ENCODE measurements at places on chromosomes 7 and 10.
A peak's percentile ranks its signal among the peaks of the same experiment; 100 is the strongest.

DNA sequence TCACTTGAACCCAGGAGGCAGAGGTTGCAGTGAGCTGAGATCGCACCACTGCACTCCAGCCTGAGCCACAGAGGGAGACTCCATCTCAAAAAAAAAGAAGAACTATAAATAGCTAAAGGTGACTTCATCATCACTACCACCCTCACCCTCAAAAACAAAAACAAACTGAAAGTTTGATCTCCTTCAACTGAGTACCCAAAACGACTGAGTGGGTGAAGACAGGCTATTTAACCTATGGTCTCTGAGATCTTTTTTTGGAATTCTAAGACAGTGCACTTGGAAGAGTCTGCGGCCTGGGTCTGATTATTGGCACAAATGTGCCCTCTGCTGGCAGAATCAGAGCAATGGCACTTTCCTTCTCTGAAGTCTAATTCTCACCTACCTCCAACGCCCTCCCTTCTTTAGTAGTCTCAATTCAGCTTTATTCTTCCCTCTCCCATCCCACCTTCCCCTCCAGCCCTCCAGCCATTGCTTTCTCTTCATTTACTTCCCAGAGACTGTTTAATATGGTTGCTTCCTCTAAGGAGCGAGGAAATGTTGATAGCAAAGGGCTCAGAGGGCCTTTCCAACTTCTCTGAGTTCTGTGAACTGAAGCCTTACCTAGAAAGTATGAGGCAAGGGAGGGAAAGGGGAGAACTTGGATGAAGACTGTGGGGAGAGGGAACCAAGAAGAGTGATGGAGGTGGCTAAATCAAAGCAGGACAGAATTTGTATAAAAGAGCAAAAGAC lies 2.9 kb upstream of the MYOZ1 start:
- peak; percentile 30 for DNase-seq

GRCh38 chr7:105249216-105249615 lies 139.5 kb downstream of the SRPK2 start:
- no peak for DNase-seq

GRCh38 chr7:115332691-115333090 lies 410.8 kb downstream of the MDFIC start:
- no peak for DNase-seq

- no peak for DNase-seq
Observed at GRCh38 chr10:43843321-43844101, 194.8 kb upstream of the ZNF32 start.

GRCh38 chr7:98727146-98727709 lies 110.1 kb downstream of the NPTX2 start:
- no peak for DNase-seq

DNA sequence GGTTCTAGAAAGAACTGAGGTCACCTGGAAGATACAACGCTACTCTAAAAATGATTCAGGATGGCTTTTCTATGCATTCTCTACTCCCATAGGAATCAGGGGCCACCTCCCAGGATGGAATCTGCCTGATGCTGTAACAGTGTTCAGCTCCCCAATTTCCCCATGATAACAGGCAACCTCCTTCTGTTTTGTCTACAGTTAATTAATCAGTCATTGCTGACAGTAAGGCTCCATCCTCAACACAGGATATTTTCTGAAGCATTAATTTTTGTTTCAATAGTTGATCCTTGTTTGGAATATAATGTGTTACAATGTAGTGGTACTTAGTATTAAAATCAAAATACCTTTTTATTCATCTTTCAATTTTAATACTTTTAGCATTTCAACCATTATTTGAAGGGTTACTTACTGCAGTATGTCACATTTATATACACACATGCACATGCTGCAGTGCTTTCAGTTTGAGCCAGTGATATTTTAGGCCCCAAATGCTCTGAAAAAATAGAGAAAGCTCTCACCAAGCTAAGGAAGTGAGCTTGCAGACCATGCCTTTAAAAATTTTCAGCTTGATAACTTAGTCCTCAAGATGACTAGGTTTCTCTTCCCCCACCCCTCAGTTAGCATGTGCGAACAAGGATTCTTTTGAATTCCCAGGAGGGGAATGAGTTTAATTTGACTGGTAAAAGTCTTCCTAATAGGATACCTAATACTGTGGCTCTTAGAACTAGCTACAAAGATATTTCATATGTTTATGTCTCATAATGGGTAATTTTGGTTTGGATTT lies 592 bp upstream of the PIK3CG start:
- DNase-seq: no peak

DNA sequence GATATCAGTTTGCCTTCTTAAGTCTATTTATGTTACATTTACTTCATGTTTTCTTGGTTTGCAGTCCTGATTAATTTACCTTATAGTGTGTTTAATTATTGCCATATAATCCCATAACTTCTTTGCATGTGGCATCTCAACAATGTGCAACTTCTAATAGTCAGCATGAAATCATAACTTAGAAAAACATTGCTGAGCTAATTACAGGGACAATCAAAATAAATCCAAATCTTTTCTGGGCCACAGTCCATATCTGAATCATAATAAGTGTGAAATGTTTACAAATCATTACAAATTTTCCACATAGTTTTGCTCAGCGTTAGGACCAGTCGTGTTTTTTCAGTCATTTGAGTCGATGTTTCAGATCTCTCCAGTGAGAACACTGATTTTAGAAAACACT lies 29.1 kb upstream of the CABCOCO1 start:
- no peak for DNase-seq

DNA sequence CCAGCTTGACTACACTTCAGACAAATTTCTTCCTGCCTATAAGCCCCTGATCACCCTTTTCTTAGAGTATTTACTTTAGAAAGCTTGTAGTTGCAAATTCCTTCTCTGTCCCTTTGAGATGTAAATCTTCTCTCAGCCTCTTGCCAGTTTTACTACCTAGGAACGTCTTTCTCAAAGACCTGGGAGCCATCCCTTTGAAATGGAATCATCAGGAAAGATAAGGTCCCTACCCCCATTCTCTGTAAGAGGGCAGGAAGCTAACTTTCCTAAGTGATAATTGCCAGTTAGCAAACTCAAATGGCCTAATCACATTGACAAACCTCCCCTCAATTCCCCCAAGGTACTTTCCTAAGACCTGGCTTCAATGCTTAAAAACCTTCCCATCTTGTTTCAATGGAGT lies 304.5 kb downstream of the MDFIC start:
- no peak for DNase-seq

GRCh38 chr10:122239578-122240257 lies 31.4 kb upstream of the BTBD16 start:
- DNase-seq: no peak

DNA sequence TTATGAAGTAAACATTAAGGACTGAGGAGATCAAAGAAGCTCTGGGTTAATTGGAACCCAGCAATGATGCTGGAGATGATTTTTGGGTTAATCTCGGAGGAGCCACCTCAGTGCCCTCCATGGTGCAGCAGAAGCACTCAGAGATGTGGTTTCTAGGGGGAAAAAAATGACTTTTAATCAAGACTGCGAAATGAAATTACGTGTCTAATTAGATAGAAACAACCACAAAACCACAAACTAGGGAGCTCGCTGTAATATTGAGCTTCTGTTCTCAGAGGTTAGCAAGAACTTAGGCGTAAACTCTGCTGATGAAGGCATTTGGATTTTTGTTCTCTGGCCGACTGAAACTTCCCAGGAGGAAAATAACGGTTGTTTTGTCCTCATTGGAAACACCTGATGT lies 319.0 kb downstream of the GRID1 start:
- no peak for DNase-seq

GRCh38 chr7:20797042-20797461 lies 10.4 kb upstream of the SP8 start:
- DNase-seq: no peak

- DNase-seq: no peak
Observed at GRCh38 chr7:7978860-7979259, 10.3 kb downstream of the GLCCI1 start.

DNA sequence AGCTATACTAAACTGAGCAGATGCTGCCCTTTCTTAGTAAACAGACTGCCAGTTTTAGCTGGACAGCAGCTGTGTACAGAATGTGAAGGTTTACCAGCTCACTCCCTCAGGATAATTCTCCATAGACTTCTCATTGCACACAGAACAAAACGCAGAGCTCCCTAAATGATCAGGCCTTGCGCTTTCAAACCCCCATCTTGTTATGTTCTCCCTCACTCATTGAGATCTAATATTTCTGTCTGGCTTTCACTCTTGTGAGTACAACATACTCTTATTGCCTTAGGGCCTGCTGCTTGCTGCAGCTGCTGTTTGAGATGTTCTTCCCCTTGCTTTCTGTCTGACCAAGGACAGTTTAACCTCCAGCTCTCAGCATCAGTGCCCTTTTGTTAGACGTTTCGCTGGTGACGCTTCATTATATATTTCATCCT lies 17.3 kb downstream of the VWDE start:
- DNase-seq: no peak

DNA sequence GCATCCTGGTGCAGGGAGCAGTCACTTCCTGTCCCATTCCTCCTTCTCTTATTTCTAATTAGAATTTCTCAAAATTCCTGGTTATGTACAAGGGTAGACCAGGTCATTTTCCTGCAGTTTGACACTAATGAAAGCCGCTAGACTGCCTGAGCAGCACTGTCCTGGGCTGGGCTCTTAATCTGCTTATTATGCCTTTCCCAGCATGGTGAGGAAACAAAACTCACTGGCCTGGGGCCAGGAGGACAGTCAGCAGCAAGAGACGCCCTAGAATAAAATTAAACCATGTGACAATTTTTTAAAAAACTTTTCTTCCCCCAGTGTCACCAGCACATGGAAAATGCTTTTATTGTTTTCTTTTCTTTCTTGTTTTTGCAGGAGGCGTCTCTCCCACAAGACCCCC lies 647.5 kb downstream of the TYW1 start:
- no peak for DNase-seq

DNA sequence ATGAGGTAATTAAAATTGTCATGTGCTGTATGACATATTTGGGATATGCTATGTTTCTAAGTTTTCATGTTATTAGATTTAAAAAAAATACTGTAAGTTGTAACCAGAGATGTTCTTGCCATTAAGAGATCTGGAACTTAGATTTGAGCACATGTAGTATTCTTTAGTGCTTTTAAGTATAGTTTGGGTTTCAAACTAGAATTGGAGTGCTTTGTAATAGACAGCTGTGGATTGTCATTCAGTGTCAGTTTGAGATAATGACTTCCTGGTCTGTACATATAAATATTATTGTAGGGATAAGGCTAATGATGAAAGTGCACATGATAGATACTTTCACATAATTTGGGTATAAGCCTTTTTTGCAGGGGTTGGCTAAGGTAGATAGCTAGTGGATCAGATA lies 936.2 kb downstream of the CNTNAP2 start:
- no peak for DNase-seq

DNA sequence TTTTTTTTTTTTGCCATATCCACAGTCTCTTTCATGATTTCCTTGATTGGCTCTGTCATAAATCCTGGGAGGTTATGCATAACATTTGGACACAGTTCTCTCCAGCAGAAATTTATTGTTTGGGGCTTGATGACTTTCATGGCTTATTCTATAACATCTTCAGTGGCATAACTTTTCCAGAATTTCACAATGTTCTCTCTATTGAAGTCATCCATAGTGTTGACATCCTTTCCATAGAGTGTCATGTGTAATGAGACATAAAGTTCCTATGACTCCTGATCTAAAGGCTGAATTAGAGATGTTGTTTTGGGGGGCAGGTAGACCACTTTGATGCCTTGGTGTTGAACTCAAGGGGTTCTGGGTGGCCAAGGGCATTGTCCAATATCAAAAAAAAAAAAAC lies 36.7 kb upstream of the STK17A start:
- no peak for DNase-seq

- DNase-seq: no peak
Observed at GRCh38 chr10:33546031-33546430, 211.6 kb upstream of the NRP1 start.

DNA sequence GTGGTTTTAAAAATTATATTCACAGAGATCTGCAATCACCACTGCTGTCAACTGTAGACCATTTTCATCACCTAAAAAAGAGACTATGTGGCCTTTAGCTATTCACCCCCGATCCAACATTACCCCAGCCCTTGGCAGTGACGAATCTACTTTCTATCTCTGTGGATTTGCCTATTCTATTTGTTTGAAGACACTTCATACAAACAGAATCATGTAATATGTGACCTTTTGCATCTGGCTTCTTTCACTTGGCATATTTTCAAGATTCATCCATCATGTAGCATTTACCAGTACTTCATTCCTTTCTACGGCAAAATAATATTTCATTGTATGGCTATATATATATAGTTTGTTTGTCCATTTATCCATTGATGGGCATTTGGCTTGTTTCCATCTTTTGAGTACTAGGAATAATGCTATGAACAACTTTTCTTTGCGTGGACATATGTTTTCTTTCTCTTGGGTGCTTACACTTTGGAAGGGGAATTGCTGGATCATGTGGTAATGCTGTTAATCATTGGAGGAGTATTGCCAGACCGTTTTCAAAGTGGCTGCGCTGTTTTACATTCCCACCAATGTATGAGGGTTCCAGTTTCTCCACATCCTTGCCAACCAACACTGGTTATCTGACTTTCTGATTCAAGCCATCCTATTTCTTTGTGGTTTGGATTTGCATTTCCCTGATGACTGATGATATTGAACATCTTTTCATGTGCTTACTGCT lies 22.3 kb downstream of the ADAMTS14 start:
- no peak for DNase-seq

GRCh38 chr7:74294191-74294998 lies 5.2 kb downstream of the CLIP2 start:
- no peak for DNase-seq

GRCh38 chr7:112009081-112009480 lies 197.1 kb downstream of the DOCK4 start:
- DNase-seq: no peak

- DNase-seq: no peak
Observed at GRCh38 chr7:99108613-99109012, 35.3 kb downstream of the SMURF1 start.

- no peak for DNase-seq
Observed at GRCh38 chr10:117239721-117240620, 943 bp upstream of the SLC18A2 start.

DNA sequence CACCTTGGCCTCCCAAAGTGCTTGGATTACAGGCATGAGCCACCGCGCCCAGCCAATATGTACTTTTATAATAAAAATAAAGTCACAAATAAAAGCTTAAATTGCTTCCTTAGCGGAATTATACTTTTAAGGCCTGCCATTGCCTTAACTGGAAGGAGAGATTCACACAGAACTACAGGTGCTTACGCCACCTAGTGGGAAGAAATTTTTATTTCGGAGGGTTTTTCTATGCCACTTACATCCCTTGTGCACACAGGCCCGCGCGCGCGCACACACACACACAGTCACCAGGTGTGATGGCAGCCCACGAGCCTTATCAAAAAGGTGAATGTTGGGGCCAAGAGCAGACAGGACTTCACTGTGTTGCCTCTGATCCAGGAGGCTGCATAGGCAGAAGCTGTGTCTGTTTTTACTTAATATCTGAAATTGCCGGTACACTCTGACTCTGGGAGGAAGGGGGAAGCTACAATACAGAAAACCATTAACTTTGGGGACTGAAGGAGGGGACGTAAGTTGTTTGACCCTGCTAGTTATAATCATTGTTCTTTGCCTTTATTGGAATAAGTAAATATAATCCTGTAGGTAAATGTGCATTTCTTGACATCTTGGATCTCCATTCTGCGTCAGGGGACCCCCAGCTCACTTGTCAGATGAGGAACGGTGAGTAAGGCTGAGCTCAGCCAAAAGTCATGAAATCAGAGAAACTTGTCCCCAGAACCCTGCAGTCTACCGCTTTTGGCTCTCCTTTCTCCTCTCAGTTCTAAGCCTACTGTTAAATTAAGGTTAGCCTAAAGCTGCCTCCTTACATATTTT lies 87.1 kb downstream of the SLC16A9 start:
- DNase-seq: no peak

GRCh38 chr7:122622682-122623081 lies 76.2 kb downstream of the RNF133 start:
- DNase-seq: no peak

- DNase-seq: no peak
Observed at GRCh38 chr10:53356616-53357349, 584.2 kb upstream of the MBL2 start.
